ENCODE measurements at places on chromosomes 12 and 14.
A peak's percentile ranks its signal among the peaks of the same experiment; 100 is the strongest.

DNA sequence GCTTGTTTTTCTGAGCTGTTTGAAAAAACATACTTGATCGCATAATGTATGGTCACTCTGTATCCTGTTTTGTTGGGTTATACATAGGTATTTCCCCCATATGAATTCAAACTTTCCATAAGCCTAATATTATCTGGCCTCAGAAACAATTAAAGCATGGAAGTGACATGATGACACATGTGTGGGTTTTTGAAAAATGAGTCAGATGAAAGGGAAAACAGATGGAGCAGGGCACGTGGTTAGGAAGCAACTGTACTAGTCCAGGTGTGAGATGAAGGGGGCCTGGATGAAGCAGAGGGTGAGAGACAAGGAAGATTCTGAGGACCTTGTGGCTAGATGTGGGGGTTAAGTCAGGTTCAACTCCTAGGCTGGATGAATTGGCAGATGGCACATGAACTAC, 92.7 kb upstream of the DNM1L start:
- no peak for DNase-seq

DNA sequence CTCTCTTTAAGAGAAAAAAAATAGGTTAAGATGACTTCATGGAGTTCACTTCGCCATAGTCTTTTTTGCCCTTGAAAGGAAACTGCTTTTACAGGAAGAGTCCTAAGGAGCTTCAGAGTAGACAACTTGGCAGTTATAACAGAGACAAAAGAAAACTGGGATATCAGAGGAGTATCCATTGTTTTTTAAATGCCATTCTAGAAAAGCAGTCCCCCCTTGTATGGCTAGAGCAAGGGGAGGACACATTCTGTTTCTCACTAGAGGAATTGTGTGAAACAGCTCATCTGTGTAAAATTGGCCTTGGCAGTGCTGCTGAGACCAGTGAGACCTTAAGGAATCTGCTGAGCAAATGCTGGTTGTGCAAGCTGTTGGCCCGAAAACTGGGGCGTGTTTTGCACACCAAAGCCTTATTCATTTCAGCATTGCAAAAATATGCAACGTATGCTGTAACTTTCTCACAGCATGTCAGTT, 128.0 kb downstream of the GPR135 start:
- no peak for DNase-seq

GRCh38 chr12:91144053-91144452, 32.8 kb upstream of the LUM start:
- DNase-seq, result no peak

- no peak for DNase-seq
Observed at GRCh38 chr12:50110127-50110761, 1.8 kb upstream of the COX14 start.

DNA sequence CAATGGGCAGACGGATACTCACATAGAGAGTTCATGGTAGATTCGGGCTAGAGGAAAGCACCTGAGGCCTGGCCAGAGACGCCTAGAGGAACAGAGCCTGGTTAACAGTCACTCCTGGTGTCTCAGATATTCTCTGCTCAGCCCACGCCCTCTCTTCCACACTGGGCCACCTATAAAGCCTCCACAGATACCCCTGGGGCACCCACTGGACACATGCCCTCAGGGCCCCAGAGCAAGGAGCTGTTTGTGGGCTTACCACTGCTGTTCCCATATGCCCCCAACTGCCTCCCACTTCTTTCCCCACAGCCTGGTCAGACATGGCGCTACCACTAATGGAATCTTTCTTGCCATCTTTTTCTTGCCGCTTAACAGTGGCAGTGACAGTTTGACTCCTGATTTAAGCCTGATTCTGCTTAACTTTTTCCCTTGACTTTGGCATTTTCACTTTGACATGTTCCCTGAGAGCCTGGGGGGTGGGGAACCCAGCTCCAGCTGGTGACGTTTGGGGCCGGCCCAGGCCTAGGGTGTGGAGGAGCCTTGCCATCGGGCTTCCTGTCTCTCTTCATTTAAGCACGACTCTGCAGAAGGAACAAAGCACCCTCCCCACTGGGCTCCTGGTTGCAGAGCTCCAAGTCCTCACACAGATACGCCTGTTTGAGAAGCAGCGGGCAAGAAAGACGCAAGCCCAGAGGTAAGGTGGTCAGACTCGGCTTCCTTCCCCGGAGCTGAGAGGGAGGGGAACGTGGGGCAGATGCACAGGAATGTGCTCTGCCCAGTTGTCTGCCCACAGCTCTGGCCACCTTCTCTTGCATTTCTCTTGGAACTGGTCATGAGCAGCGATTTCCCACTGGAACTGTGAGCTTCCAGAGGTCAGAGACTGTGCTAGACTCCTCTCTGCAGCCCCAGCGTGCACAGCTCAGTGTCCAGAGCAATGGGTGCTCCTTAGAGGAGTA, at the start of gene CD4:
Gene CD4, plus strand, starts transcription at position 557 of the 953 bp plus-strand sequence. CDS start 10,611 bp downstream, outside the sequence.
- no peak for DNase-seq

- no peak for DNase-seq
Observed at GRCh38 chr14:72751276-72752033, 142.4 kb downstream of the DPF3 start.

GRCh38 chr12:69388371-69388770, 28.8 kb downstream of the YEATS4 start:
- DNase-seq, result no peak

GRCh38 chr14:87052646-87053225, 940.2 kb downstream of the GALC start:
- DNase-seq, result no peak

DNA sequence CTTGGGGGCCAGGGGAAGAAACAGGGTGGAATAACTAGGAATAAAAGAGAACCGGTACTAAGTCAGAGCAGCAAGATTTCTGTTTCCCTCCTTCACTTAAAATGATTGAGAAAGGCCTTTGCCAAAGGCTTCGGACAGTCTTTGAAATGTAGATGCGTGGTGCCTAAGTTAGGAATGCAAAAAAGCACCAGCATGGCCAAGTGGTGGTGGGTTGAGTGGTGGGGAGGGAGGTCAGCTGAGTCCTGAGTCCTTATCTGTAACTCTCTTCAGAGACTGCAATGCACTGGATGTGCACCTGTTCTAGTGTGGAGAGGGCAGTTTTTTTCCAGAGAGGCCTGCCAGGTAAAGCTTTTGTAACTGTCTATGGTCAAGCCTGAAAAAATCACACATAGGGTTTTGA, 919.9 kb downstream of the FSCB start:
- peak; percentile 4 for DNase-seq

GRCh38 chr12:121239351-121240061, 29.6 kb downstream of the P2RX4 start:
- no peak for DNase-seq

GRCh38 chr14:23610815-23611289, 25.3 kb upstream of the DHRS2 start:
- no peak for DNase-seq

All from iPS-NIHi11 (cell line).